ENCODE measurements at places on chromosomes 7 and 10.

DNA sequence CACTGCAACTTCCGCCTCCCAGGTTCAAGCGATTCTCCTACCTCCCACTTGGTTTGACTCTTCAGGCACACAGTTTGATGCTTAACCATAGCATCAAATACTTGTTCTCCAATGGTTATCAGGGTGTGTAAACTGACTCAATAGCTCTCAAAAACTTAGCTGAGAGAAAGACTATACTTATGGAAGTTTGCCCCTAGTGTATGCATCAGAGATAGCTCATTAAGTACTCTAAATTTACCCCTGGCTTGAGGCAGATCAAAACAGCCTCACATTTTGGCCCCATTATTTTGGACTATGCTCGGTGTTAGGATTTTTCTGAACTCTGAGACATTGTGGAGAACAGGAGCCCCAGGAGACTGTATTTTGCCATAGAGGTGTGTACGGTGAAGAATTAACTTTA, 40.8 kb upstream of the SLC35B4 start:
- no peak for DNase-seq

DNA sequence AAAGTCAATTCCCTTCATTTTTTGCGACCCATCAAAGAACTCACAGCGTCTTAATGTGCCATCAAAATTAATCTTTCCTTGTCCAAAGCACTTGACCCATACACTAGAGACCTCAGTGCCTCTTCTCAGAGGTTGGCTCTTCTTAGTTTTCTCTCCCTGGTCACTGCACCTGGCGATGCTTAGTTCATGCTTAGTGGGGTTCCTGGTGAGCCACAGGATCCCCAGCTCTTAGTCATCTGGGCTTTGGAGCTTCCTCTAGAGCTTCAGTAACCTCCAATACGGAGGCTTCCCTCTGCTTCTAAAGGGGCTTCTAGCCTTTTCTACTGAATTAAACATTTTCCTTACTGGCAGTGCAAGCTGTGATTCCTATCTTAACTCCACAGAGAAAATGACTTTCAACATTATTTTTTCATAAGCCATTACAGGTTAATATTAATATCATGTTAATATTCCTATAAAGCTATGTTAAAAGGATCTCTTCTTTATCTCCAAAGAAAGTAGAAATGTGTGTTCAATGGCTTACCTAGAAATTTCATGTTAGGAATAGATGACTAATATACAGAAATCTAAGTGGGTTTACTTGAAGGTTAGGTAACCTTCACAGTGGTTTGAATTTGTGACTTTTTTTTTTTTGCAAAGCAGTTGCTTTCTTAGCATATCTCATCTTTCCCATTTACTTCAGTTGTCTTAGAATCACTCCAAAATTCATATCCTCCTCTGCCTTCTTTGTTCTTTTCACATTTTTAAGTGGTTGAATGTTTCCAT, 295.2 kb downstream of the CAMK1D start:
- no peak for DNase-seq

DNA sequence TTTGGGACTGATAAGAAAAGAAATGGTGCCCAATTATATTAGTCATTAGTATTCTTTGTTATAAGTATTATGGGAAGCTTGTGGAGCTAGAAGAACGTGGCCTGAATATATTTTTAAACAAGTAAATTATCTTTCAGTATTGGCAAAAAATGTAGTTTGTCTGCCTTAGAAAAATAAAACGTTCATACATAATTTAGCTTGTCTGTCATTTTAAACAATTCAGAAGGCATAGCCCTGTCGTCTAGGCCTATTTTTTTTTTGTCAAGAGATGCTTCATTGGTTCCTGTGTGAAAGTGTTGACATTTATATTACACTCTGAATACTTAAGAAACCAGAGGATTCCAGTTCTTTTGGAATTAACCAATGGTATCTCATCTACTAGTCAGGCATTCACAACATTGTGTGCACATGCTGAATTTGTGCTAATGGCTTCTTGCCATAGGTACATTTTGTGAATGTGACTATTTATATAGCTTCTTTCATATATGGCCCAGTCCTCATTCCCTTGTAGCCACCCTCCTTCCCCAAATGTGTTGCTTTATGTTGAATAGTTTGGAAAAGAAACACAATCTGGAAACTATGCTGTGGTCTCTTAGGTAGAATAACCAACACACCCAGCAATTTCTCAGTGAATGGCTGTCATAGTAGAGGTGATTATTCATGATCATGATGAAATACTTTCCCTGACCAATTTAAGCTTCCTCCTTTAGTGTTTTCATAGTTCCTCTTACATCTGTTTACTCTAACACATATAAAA, 435.8 kb downstream of the EXOC4 start:
- peak; percentile 41 for DNase-seq

DNA sequence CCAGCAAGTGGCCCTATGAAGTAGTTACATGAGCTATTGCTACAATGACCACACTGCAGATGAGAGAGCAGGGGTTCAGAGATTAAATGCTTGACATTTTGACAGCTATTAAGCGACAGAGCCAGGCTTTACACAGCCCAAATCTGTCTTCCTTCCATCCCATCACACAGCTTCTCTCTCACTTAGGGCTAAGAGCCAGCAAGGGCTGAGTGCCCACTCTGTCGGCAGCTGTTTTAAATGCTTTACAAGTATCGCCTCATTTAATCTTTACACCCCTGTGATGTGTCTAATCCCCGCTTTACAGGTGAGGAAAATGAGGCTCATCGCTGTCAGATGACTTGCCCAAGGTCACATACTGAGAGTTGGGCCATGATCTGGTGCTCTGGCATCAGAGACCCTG, 15.2 kb upstream of the OPALIN start:
- DNase-seq = no peak

- peak; percentile 84 for DNase-seq
These were observed 6.9 kb upstream of the ORAI2 start for GRCh38 chr7:102426268-102427018.

- DNase-seq = no peak
These were observed 11.9 kb downstream of the CHST3 start for GRCh38 chr10:71975871-71976725.

DNA sequence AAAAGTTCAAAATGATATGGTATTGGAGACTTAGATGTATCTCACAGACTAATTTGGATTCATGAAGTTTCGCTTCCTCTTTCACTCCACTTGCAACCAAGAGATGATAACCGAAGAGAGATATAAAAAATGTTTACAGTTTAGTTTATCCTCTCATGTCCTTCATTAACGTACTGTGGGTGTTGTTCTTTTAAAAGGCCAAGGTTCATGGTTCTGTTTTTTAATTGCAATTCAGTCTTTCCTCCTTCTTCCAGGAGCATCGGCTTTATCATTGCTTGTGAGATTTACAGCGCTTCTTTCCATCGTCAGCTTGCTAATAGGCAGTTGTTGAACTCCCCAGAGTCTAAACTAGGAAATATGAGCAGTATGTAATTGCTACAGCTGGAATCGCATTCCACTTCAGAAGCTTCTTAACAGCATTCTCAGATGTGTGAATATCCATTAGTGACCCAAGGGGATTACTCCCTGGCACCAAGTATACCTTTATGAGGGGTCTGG, 75.9 kb upstream of the HGF start:
- peak; percentile 57 for DNase-seq

- DNase-seq = no peak
These were observed 48.1 kb downstream of the CCNY start for GRCh38 chr10:35384265-35384868.
